BE2C (cell line): ENCODE measurements at places on chromosomes 13 and 19.

DNA sequence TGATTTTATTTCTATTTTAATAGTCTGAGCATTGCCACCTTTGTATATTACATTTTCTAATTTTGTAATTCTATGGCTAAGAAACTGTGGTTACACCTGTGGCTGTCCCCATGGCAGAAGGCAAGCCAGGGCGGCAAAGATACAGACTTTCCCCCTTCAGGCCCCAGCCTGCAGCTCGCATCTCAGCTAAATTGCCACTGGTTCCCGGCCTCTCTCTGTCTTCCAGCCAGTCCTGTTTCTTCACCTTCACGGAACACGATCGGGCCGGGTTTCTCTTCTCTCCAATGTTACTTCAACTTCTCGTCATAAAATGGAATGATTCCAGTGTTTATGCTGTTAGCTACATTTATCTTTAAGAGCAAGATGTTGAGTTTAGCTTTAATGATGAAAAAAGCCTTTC is 124.5 kb upstream of the ZNF507 start:
- DNase-seq = no peak

DNA sequence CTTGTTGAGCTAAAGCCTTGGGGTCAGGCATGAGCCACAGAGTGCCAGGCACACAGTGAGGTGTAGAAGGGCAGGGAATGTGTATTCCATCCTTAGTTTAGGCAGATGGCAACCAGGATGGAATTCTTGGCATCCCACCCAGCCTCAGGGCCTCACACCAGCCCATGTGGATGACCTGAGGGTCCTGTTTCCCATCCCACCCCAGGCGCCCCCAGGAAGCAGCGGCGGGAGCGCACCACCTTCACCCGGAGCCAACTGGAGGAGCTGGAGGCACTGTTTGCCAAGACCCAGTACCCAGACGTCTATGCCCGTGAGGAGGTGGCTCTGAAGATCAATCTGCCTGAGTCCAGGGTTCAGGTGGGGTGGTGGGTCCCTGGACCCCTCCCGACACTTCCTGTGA is 14.3 kb downstream of the CRX start:
- DNase-seq = no peak

- no peak for DNase-seq
Observed at GRCh38 chr19:2201473-2202148, 34.5 kb downstream of the PLEKHJ1 start.

DNA sequence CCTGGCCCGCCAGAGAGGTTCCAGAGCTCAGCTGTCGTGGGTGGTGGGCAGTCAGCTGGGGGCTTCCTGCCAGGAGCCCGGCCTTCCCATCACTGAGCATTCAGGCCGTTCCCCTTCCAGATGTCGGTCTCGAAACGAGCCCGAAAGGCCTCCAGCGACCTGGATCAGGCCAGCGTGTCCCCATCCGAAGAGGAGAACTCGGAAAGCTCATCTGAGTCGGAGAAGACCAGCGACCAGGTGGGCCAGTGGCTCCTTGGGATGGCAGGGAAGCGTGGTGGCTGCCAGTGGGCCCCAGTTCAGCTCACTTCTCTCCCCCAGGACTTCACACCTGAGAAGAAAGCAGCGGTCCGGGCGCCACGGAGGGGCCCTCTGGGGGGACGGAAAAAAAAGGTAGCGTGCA is 19.3 kb downstream of the HDGFL2 start:
- no peak for DNase-seq

DNA sequence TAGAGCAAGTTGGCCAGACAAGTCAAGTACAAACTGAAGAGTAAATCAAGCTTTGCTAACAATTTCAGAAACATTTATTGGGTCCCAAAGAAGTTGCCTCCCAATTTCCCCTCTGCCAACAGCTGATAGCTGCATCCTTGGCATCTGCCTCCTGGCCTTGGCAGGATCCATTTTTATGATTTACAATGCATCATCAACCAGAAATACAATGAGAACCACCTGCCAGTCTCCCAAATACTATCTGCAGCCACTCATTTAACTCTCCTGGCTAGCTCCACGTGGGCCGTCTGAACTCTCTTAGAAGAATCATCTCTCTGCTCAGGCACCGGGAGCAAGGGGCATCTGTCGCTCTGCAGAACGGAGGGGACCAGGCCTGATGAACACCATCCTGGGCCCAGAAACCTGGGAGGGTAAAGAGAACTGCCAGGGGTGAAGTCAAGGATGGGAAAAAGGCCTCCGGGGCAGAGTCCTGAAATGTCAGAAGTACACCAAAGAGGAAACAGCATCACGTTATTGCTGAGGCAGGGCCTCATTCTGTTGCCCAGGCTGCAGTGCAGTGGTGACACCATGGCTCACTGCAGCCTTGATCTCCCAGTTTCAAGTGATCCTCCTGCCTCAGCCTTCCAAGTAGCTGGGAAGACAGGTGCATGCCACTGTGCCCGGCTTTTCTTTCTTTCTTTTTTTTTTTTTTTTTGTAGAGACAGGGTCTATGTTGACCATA is 2.6 kb downstream of the LONP1 start:
- DNase-seq = no peak

DNA sequence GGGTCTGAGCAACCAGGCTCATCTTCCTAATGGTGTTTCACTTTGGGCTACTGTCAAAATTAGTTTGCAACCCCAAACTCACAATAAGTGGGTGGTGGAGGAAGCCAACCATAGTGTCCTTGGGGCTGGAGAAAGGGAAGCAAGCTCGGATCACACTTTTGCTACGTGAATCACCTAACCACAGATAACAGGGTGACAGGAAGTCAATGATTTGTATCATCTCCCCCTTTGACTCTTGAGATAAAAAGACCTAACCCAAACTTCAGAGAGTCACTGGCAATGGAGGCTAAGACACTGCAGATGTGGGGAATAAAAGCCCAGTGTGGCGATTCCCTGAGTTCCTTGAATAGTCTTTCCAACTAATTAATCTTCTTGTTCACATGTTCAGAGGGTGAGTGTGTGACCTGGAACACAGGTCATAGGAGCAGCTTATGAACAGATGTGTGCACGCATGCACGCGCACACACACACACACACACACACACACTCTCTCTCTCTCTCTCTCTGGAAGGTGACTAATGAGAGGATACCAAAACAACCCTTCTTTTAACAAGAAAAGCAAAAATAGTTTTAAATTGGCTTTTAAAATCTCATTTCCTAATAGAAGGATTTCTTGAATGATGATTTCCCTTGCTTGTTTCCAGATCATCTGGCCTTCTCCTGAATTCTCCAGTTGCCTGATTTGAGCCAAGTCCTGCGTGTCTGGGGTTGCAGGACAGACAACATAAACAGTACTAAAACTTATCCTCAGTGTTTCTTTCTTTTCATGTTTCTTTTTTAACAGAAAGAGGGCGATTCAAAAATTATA is 21.2 kb upstream of the DOCK9 start:
- DNase-seq = no peak

GRCh38 chr13:39462428-39462827 is 140.6 kb downstream of the LHFPL6 start:
- no peak for DNase-seq

GRCh38 chr13:48738311-48738710 is 84.6 kb downstream of the CYSLTR2 start:
- DNase-seq = no peak

GRCh38 chr13:75467040-75467728 is 14.8 kb downstream of the TBC1D4 start:
- DNase-seq = no peak

DNA sequence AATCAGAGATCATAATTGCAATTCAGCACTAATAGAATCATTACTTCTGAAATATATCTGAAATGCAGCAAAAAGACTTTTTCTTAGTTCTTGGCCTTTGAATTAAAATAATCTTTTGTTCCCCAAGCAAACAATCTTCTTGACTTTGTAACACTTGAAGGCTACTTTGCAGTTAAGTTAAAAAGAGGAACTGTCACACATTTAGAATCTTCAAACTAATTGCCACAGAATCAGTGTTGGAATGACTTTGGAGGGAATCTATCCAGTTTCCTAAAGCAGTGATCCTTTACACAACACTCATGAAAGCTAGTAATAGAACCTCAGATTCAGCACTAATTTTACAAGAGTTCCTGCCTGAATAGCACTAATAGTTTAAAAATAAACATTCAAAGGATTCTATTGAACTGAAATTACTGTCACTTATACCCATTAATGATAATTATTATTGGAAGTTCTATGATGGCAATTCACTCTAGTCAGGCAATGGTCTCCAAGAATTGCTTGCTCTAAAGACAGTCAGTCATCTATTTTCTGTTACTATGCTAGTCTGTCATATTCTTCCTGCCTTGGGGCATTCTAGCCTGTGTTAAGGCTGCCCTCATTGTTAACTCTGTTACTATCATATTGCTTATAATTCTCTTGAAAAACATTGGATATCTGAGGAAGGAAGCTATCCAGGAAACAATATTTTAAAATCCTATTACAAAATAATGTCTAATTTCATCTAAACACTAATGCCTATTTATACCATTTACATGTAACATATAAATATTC is 362.4 kb downstream of the DIAPH3 start:
- DNase-seq = no peak

DNA sequence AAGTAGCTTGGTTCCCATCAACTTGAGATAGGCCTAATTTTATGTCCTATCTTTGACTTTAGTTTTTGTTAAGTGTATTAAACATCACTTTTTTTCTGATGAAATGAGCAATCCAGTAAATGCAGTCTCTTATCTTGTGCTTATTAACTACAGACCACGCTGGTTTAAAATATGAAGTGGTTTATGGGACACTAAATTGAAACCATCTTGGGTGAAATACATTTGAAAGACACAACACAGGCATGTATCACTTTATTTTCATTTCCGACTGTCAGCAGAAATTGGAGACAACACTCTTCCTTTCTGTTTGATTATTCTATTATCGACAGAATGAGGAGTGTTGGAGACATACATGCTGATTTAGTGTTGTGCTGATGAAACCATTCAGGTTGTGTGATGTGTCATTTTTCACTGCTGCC is 447.7 kb downstream of the GPC6 start:
- no peak for DNase-seq

GRCh38 chr19:5308451-5309437 is 31.9 kb downstream of the PTPRS start:
- peak; percentile 93 for DNase-seq

DNA sequence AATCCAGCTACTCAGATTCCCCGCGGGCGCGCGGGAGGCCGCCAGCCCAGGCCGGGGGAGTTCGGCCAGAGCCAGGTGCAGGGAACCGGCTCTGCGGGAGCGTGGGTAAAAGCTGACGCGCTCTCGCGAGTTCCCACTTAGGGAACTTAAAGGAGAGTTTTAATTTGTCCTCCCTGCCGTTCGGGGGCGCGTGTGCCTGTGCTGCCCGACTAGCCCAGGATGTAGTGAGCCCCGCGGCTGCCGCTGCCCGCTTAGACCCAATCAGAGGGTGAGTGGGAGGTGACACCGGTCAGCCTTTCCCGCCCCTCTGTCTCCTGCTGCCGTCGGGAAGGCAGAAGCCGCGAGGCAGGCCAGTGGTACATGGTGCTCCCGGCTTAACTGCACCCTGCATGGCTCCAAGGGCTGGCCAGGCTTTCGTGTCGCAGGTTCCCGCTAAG is 36.0 kb upstream of the NEK3 start:
- DNase-seq = no peak

DNA sequence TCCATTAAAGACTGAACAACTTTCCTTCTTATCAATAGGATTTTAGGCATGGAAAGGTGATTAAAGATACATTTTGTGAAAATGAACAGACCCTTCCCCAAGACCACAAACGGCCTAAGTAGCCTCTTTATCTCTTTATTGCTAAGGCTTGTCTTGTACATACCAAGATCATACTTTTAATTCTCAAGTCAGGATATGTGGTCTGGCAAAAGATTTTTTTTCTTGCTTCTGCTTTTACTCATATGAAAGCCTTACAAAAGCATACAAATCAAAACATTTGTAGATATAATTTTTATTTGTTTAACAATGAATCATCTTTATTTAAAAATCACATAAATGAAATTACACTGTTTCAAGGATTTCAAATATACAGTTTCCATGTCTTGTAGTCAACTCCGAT is 35.8 kb downstream of the TGDS start:
- no peak for DNase-seq

DNA sequence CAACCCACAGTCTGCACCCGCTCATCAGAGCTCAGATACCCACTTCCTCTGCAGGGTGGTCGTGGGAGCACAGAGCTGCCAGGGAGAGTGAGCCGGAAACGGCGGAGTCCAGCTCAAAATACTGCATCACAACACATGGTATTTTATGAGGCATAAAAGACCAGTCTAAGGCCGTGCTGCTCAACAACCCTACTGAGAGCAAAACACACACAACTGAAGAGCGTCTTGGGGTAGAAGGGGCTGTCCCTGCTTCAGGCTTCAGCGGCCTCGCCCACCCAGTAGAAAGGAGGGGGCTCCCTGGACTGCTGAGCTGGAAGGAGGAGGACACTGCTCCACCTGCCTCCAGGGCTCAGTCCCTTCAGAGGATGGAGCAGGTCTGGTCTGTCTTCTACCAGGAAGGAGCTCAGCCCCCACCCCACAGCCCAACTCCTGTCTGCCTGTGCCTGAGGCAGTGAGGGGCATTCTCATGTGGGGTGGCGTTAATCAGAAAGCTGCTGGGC is 36.9 kb downstream of the NAXD start:
- no peak for DNase-seq

- no peak for DNase-seq
Observed at GRCh38 chr19:13929340-13929739, 8.9 kb downstream of the PODNL1 start.

DNA sequence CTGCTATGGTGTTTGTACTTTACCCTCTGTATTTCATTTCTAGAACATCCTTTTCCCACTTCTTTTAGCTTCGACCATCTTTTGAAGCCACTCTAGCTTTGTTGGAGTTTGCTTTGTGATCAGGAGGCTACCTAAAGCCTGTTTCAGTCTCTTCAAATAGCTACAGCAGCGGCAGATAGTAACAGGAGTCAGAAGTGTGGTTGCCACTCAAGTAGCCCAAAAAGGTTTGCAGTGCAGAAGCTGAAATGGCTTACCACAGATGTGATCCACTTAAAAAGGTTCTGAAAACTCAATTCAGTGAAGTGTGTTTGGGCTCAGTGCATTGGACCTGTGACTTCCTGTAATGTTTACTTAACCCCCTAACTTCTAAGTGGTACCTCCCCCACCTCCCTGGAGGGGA is 26.2 kb downstream of the WASF3 start:
- DNase-seq = no peak

- DNase-seq = no peak
Observed at GRCh38 chr13:100543872-100544602, 44.6 kb downstream of the GGACT start.

DNA sequence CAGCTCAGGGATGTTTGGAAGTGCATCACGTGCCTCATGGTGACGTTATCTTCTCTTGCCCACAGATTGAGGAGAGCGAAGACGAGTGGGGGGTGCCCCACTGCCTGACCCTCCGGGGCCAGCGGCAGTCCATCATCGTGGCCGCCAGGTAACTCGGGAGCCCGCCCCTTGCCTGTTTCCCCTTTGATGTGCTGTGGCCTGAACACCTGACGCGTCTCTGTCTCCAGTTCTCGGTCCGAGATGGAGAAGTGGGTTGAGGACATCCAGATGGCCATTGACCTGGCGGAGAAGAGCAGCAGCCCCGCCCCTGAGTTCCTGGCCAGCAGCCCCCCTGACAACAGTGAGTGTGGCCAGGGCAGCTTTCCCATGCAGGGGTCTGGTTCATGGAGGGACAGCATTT is 137.0 kb downstream of the STK24 start:
- no peak for DNase-seq
